HAP-1 (cell line): ENCODE measurements at places on chromosomes 7 and 10.

DNA sequence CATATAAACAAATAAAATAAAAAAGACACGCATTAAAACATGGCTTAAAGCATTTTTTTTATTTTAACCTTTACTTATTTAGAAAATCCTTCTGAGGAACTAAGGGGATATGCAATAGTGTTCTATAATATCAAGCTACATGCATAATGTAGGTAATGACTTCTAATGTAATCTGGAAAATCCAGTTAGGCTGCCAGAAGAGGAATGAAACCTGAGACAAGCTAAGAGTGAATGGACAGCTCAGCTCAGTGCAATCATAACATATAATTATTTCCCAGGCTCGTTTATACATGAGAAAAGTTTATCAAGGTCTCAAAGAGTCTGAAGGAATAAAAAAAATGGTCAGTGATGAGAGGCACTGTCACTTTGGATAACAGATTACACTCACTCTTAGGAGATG lies 649.0 kb upstream of the PCDH15 start:
- no peak for DNase-seq

- no peak for DNase-seq
Observed at GRCh38 chr10:86952106-86952505, 5.3 kb downstream of the MMRN2 start.

GRCh38 chr10:22832066-22832602 lies 95.7 kb upstream of the ARMC3 start:
- DNase-seq, result peak; percentile 92

DNA sequence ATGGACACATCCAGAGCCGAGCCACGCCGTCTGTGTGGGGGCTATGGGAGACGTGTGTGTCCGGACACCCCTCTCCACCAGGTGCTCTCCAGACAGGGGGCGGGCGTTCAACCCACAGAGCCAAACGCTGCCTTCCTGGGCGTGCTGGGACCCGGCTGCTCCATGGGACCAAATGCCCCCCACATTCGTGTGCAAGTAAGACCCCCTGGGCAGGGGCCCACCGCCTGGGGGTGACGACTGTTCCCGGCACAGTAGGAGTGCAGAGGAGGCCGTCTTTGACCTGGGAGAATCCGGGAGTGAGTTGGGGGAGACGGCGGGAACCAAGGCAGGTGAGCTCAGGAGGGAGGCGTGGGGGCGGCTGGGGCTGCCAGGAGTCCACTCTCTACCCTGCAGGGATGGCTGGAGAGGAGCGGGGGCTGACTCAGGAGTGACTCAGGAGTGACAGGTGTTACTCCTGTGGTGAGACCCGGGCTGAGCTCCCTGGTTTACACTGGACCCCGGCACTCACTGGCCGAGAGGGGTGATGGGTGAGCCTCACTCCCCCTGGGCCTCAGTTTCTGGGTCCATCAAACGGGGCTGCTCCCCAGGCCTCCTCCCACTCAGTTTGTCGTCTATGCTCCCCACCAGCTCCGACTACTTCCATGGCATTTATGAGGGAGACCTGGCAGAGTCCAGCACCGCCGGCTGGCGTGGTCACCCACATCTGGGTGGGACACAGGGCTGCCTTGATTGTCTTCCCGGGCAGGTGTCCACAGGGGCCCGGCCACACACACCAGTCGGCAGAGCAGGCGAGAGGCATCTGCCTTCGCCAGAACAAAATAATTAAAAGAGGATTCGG lies 95.0 kb downstream of the MICALL2 start:
- no peak for DNase-seq

DNA sequence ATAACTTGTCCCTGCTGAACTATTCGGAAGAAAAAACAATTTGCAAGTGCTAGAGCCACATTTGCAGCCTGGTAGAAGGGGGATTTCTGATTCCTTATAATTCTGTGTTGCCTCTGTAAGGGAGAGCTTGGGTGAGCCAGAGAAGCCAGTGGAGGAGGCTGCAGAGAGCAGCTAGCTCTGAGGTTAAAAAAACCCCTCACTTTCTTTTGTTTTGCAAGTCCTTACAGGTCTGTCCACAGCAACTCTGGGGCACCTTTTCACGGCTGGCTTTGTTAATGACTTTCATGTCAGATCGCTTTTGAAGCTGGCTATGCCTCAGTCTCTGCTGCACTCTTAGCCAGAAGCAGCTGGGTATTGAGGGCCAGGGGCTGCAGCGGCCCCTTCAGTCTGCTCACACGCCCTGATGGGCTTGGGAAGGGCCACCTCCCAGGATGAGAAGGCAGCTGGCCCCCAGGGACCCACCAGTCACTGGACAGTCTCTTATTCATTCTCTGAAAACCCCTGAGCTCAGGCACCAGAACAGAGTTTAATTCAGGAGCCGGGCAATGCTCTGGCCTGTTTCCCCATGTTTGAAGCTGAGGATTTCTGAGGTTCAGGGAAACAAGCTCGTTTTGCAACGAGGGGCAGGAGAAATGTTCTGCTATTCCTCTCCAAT lies 30.9 kb downstream of the TRIM8 start:
- no peak for DNase-seq
